ENCODE measurements at places on chromosomes 3 and 15.

GRCh38 chr15:28113394-28114113, 14.4 kb upstream of the OCA2 start:
- DNase-seq, result no peak

DNA sequence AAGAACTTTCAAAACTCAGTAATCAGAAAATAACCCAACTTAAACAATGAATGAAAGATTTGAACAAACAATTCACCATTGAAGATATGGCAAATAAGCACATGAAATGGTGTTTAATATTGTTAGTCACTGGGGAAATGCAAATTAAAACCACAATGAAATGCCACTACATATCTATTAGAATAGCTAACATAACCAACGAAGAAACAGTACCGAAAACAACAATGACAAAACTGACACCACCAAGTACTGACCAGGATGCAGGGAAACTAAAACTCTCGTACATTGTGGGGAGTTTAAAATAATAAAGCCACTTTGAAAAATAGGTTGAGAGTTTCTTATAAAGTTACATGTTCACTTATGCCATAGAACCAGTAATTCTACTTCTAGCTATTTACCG, 69.1 kb downstream of the KBTBD8 start:
- no peak for DNase-seq

GRCh38 chr15:41930221-41930866, 36.5 kb upstream of the SPTBN5 start:
- no peak for DNase-seq

- DNase-seq, result no peak
Observed at GRCh38 chr3:83226751-83227150, 1465.3 kb upstream of the GBE1 start.

GRCh38 chr3:55488398-55489055, 1.4 kb upstream of the WNT5A start:
- DNase-seq, result no peak
